ENCODE measurements at places on chromosomes 4 and X.

DNA sequence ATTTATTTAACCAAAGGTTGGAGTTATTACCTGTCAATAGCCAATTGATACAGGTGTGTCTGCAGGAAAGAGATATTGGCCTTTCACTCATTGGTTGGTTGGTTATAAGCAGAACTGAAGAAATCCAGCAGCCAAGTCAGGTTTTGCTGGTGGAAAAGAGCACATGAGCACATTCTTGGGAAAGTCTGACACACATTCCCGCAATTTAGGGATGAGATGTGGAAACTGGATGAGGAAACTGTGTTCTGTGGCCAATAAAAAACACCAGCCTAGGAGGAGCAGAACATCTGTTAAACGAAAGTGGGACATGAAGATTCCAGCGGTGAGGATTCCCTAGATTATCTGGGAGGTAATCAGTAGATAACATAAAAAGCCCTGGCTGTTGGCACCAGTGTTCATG lies 567.4 kb upstream of the CPEB2 start:
- no peak for DNase-seq

GRCh38 chr4:36278789-36279188 lies 2.6 kb upstream of the DTHD1 start:
- DNase-seq: no peak

GRCh38 chr4:183995570-183995969 lies 90.5 kb downstream of the STOX2 start:
- no peak for DNase-seq

- DNase-seq: no peak
These were observed 837 bp downstream of the CITED1 start for GRCh38 chrX:72304877-72305276.

GRCh38 chr4:174528226-174528625 lies 5.9 kb upstream of the HPGD start:
- no peak for DNase-seq

DNA sequence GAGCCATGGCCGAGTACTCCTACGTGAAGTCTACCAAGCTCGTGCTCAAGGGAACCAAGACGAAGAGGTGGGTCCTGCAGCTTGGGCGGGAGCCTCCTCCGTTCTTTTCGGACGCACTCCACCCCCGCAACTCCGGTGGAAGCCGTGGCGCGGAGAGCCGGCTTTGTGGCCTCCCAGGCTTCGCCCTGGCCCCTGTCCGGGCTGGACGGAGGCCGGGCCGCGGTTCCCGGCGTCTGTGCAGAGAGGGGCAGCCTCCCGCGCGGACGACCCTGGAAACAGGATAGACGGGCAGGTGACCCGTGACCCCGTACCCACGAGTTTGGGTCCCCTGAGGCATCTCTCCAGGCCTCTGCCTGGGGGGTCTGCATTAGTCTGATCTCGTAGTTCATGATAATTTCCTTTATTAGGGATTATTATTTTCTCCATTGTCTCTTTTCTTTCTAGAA lies 356 bp downstream of the FRG1 start:
- DNase-seq: no peak

DNA sequence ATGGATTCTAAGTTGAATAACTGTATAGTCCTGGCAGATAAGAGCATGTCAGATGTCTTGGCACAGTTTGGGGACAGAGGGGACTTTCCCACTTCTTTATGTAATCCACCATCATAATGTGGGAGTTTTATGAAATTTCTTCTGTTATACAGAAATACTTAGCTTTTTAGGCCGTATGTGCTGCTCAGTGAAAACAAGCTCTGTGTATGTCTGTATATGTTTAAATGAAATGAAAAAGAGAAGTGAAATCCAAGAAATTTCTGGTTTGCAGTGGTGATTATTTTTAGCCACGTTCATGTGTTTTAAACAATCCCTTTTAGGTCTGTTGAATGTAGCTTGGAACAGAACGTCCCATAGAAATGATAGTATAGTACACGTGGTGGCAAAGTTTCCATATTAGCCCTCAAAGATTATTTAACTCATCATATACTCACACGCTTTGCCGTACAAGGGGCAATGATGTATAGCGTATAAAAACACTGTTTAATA lies 41.0 kb downstream of the GAB1 start:
- no peak for DNase-seq

All from NCI-H446 (cell line).